ENCODE measurements at places on chromosomes 5 and 9. TPM values are rescaled to one million over a fixed set of nuclear protein-coding genes. Genes with fewer than 3 reads are reported as not detected.

DNA sequence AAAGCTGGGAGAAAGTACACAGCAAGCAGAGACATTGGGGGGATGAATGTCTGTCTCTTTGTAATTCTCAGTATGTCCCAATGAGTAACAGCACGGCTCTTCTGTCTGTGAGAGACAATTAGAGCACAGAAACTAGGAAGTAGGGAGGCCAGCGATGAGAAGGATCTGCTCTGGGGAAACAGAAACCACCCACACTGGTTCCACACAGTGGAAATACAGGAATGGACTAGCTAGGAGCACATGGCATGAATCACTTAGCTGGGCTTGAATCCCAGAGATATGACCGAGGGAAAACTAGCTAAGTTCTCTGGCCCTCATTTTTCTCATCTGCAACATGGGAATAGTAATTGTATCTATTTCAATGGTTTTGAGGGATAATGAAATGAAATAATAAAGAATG is 895.9 kb downstream of the TLE4 start:
- no peak overlapping the region for H3K4me3 ChIP-seq
- no peak overlapping the region for H3K27ac ChIP-seq
- no peak for DNase-seq
- H3K27me3 ChIP-seq = no peaks in the 10 kb centered on the region
- no peaks in the 10 kb centered on the region for H3K4me1 ChIP-seq

GRCh38 chr9:99296291-99296951 is 74.3 kb downstream of the SEC61B start:
- no peak for DNase-seq
- peaks cover 23% of the 10 kb centered on the region for H3K27me3 ChIP-seq
- peaks cover 25% of the 10 kb centered on the region for H3K4me1 ChIP-seq
- no peak overlapping the region for H3K27ac ChIP-seq
- H3K4me3 ChIP-seq = no peak overlapping the region

DNA sequence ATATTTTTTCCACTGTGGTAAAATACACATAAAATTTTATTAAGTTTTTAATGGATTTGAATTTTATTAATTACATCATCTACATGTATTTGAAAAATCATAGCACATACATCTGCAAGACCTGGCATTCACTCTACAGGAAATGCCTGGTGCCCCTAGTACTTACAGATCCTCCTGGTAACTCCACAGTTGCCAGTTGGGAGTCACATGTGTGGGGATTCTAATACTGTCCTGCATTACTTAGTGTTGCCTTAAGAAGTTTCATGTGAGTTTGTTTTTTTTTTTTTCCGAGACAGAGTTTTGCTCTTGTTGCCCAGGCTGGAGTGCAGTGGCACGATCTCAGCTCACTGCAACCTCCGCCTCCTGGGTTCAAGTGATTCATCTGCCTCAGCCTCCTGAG is 18.1 kb downstream of the KDM3B start:
- peak overlapping the region; percentile 24 for H3K27ac ChIP-seq
- peaks cover 20% of the 10 kb centered on the region for H3K4me1 ChIP-seq

- DNase-seq = no peak
- no peak overlapping the region for H3K27ac ChIP-seq
- no peak overlapping the region for H3K4me3 ChIP-seq
- H3K36me3 ChIP-seq = no peaks in the 10 kb centered on the region
- peaks cover 15% of the 10 kb centered on the region for H3K27me3 ChIP-seq
Observed at GRCh38 chr5:160458806-160459800, 37.4 kb downstream of the PTTG1 start.

DNA sequence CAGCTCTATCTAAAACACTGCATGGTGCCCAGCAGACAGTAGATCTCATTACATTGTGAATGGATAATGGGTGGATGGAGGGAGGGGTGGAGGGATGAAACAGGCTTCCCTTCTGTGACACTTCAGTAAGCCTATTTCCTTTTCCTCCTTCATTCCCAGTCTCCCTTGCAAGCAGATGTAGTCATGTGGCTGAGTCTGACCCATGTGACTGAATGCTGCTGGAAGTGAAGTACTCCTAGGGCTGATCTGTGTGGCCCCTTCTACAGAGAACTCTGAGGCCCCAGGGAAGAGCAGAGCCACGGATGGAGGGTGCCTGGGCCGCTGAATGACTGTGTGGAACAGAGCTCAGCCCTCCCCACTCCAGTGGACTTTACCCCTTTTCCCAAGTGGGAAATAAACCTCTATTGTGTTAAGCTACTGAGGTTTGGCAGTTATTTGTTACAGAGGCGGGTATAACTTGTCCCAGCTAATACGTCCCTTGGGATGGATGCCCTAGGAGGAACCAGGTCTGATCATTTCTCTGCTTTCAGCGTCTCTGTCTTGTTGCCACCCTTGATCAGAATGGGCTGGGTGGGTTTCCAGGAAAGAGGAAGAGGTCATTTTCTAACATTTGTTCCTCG is 176.1 kb upstream of the MVB12B start:
- no peaks in the 10 kb centered on the region for H3K4me1 ChIP-seq
- no peak for DNase-seq
- peaks cover 34% of the 10 kb centered on the region for H3K27me3 ChIP-seq
- no peak overlapping the region for H3K27ac ChIP-seq
- no peak overlapping the region for H3K4me3 ChIP-seq
- H3K36me3 ChIP-seq = no peaks in the 10 kb centered on the region

- no peaks in the 10 kb centered on the region for H3K36me3 ChIP-seq
- H3K27ac ChIP-seq = no peak overlapping the region
- no peak for DNase-seq
- peaks cover 6% of the 10 kb centered on the region for H3K4me1 ChIP-seq
- no peak overlapping the region for H3K4me3 ChIP-seq
Observed at GRCh38 chr9:123360161-123361085, 4.4 kb downstream of the CRB2 start.

PALM2AKAP2 gene
- 22.6 TPM for total RNA-seq

Measured in HFFc6 (cell line).